ENCODE measurements at places on chromosomes 1 and 21. TPM values are rescaled to one million over a fixed set of nuclear protein-coding genes. Genes with fewer than 3 reads are reported as not detected.

DNA sequence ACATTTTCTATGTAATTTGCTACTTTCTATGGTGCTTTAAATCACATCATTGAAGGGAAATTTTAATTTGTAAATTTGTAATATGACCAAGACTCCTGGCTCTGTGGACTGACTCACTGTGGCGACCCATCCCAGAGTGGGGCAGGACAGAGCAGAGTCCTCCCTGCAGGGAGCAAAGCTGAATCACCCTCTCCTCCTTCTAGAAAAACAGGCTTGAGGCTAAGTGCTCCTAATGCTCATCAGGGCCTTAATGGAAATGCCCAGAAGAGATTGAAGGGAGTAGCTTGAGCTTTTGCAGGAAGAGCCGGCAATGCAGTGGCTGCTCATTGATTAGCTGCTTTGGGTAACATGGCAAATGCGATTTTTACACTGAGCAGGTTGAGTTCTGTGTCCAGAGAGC lies 16.8 kb downstream of the S100A10 start:
- peak; percentile 88 for DNase-seq

CRB1 gene
- not detected for total RNA-seq

GRCh38 chr1:58396150-58396549 lies 150.4 kb downstream of the OMA1 start:
- DNase-seq: no peak

DNA sequence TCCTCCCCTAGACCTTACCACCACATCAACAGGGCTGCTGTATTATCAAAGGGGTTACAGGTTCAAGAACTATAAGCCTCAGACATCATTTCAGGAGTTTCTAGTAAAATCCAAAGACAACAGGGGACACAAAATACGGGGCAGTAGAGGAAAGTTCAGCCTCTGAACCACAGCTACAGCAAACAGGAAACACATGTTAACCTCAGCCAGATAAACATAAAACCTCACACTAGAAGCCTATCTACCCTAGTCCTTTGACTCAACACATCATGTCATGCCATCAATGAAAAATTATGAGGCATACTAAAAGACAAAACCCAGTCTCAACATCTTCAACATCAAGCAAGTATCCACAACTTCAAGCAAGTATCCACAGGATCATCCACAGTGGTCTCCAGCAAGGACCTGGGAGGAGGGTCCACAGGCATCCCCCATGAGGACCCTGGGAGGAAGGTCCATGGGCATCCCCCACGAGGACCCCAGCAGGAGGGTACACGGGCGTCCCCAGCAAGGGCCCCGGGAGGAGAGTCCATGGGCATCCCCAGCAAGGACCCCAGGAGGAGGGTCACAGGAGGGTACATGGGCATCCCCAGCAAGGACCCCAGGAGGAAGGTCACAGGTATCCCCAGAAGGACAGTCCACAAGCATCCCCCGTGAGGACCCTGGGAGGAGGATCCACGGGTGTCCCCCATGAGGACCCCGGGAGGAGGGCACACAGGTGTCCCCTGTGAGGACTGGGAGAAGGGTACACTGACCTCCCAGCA lies 440.0 kb downstream of the MATN1 start:
- DNase-seq: no peak

DNA sequence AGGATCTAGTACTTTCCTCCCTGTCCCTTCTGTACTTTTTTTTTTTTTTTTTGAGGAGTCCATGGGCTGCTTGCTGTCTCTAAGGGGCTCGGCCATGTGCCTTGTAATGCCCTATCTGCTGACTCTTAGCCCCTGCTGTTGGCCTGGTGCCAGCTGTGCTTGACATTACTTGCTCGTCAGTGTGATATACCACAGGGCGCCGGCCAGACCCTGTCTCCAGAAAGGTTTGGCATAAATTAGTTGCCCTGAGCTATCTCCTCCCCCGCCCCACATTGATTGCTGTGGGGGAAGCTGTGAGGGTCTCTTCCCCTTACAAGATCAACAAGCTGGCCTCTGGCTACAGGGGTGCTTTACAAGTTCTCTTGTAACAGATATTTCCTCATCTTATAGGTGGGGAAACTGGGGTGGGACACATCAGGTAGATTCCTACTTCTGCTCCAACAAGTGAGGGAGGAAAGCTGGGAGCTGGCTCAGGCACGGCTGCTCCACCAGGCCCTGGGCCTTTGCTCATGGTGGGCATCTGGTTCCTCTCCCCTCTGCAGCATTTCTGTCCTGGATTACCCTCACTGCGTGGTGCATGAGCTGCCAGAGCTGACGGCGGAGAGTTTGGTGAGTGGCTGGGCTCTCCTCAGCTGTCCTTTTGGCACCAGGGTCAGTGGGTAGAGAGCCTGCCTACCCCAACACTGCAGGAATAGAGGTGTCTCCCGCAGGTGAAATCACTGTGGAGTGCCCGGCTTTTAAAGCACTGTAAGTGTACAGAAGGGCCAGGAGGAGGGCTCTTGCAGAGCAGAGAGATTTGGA lies 15.6 kb downstream of the STRIP1 start:
- no peak for DNase-seq

DNA sequence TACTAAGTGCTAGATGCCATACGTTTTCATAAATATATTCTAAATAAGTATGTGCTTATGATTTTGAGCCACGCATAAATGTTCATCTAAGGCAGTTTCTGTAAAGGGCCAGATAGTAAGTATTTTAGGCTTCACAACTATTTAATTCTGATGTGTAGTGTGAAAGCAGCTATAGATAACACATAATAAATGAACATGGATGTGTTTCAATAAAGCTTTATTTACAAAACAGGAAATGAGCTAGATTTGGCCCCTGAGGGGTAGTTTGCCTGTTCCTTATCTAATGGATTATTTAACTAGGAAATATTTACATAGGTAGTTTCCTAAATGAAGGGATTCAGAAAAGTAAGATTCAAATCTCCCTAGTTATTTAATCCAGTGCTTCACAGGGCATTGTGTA lies 557.6 kb upstream of the PKN2 start:
- no peak for DNase-seq

- no peak for DNase-seq
These were observed 133.0 kb downstream of the LRRC7 start for GRCh38 chr1:69700770-69701169.

GRCh38 chr1:22573237-22573636 lies 9.9 kb downstream of the EPHA8 start:
- no peak for DNase-seq

DNA sequence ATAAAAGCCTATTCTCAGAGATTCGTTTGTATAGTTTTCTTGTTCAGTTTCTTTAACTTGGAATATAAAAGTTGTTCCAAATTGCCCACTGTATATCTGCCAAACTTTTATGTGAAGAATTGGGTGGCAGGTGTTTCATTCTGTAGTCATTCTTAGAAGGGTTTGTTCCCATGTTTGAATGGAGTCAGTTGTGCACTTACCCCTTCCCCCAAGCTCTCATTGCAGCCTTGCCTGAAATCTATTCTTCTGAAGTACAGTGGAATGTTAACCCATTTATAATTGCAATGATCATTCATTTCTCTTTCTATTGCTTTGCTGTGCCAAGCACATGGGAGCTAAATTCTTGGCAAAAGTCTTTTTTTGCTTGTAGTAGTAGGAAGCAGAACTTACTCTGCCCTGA lies 375.3 kb upstream of the C1orf87 start:
- no peak for DNase-seq

GRCh38 chr1:178126741-178127185 lies 32.9 kb downstream of the RASAL2 start:
- peak; percentile 87 for DNase-seq

PAQR7 gene
- total RNA-seq: 7.9 TPM

CELA3B gene
- not detected for total RNA-seq

TCHH gene
- not detected for total RNA-seq

GRCh38 chr21:42580076-42580792 lies 66.6 kb downstream of the SLC37A1 start:
- DNase-seq: no peak

GPR37L1 gene
- total RNA-seq: under 0.01 TPM

DNA sequence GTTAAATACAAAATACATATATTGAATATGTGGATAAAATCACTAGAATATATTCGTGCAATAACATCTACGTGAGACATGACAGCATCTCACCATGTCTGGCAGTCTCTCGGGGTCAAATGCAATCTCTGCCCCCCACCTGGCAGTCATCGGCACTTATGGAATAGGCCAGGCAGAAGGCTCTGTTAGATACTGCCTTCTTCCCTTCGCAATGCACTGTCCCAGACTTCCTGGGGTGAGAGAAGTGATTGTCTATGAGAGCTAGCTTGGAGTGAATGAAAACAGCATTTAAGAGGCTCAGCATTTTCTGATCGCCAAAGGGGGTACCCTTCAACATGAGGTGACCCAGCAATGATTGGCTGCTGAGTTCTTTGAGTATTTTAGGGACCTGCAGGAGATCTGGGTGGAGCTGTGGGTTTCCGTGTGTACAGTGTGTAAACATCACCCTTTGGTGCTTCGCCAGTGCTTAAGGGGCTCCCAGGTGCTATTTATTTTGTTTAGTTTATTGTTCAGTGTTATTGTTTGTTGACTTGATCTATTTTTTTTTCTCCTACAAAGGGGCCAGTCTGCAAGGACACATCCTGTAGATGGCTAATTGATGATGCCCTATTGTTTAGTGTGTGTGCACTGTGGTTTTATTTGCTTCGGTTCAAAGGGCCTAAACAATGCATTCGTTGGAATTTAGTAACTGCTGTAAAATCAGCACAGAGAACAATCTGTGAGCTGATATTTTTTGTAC lies 10.2 kb downstream of the ERG start:
- DNase-seq: no peak

SPRR3 gene
- total RNA-seq: not detected

GRCh38 chr1:176187001-176187400 lies 20.1 kb downstream of the COP1 start:
- DNase-seq: no peak

DNA sequence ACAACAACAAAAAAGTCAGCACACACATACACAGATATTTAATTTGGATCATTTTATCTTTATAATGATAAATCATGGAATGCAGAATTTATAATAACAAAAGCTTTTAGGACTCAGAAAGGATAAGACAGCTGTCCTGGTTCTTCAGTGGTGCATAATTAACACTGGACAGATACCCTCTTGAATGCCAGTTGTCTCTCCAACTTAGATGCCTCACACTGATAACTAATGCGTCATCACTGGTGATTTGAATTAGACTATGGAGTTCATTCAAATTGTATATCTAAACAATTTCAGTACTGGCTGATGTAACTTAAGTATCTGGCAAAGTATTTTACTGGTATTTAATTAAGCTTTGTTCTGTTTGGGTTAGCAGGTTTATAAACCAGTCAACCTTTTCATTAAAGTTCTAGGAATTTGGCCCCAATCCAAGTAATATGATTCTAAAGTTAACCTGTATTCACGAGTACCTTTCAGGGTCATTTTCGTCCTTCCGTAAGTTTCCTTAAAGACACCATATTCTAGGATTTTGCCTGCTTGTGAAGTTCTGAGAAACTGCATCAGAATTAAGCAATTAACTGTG lies 1199.5 kb upstream of the TMPRSS15 start:
- no peak for DNase-seq

DNA sequence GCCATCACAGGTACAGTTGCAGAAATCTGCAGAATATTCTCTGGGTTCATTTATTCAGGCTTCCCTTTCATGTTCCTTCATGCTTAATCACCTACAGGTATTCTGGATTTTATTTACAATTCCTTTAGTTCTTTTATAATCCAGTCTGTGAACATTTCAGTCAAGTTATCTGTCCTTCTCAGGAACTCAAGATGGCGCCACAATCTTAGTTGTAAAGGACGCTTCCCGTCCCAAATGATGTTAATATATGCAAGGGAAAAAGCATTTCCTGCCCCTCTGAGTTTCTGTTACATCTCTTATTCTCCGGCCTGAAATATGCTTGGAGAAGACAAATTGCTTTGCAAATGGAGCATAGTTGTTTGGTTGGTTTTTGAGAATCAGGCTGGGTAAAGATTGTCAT lies 19.3 kb downstream of the F3 start:
- peak; percentile 69 for DNase-seq

GRCh38 chr1:164470996-164471395 lies 88.0 kb upstream of the PBX1 start:
- peak; percentile 51 for DNase-seq

DNA sequence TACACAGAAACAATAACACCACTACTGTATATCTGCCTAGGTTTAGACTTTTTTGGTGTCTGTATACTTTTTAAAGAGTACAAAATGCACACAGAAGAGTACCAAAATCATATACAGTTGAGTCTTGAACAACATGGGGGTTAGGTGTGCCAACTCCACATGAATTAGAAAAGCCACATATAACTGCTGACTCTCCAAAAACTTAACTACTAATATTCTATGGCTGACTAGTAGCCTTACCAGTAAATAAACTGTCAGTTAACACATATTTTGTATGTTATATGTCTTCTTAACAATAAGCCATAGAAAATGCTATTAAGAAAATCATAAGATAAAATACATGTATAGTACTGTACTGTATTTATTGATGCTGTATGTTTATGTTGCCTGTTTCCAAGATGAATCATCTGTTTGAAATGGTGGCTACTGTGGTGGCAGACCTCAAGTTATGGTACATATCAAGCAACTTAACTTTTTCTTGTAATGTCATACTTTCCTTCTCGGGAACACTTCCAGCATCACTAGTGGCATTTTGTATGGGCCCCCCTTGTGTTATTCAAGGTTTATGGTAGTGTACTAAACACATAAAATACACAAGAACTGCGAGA lies 71.2 kb downstream of the LHX4 start:
- peak; percentile 10 for DNase-seq

- DNase-seq: peak; percentile 27
These were observed 110.4 kb downstream of the RNF220 start for GRCh38 chr1:44515416-44515815.

DNA sequence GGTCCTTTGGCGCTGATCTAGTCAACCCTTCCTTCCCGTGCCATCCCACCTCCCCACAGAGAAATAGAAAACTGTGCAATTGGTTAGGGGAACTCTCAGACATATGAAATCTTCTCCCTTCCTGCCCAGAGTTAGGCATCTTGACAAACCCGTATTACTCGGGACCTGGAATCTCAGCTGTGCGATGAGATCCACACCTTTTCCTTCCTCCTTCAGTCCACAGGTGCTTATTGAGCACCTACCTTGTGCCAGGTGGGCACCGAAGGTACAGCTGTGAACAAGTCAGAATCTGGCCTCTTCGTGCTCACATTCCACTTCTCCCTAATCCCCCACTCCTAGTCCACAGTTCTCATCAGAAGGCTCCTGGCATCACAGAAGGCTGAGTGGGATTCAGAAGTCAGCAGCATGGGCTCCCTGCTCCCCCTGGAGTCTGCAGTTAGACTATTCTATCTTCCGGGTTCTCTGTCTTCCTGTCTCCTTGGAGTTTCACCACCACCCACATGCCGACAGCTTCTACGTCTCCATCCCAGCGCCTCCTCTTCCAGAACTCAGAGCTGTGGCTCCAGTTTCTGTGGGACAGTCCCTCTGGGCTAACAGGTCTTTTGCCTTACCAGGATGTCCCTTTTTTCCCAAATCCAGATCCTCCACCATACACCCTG lies 23.0 kb downstream of the KNCN start:
- DNase-seq: peak; percentile 45

KLF17 gene
- not detected for total RNA-seq
